Left cardiac atrium (tissue), 4 donors: ENCODE measurements at places on chromosomes 2 and 18. TPM values are rescaled to one million over a fixed set of nuclear protein-coding genes. Genes with fewer than 3 reads are reported as not detected.

- peak; percentile 89 for DNase-seq
Measured at GRCh38 chr18:77114415-77115191, 18.0 kb downstream of the MBP start.

- no peak for DNase-seq
Measured at GRCh38 chr2:75428060-75428459, 132.7 kb downstream of the EVA1A start.

GRCh38 chr2:151632993-151633565, 101.2 kb downstream of the NEB start:
- no peak for DNase-seq

- peak; percentile 71 for DNase-seq
Measured at GRCh38 chr2:98833172-98833916, 102.4 kb upstream of the MGAT4A start.

DNA sequence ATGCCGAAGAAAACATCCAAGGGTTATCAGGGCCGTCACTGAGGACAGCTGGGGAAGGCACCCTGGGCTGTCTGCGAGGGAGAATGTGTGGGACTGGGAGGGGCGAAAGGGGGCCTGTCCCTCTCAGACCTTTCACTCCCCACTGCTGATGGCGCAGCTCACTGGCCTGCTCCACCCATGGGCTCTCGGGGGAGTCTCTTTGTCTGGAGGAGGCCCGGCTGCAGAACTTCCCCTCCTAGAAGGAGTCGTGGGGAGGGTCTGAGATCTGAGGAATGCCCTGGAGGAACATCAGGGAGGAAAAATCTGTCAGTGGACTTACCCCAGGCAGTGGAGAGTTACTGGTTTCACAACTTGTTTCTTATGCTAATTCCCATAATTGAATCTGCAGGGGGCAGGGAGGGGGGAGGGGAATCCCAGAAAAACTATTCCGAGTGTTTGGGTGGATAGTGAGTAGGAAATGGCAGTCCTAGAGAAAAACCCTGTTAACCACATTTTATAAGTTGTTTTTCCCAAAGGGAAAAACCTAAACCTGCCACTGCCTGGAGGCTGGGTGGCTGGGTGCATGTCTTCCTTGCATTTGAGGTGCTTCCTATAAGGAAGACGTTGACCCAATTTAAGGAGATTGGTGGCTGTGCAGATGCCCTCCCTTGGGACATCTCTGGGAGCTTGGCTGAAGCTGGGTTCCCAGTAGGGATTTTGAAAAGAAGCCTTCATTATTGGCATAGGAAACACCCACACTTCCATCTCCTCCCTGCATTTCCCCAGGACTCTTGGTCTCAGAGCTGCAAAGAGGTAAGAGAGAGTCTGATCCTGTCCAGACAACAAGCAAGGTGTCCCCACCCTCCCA, 11.7 kb upstream of the SEMA4C start:
- no peak for DNase-seq

GRCh38 chr2:152399003-152399402, 64.0 kb downstream of the FMNL2 start:
- no peak for DNase-seq

GRCh38 chr2:2932692-2933305, 444.8 kb downstream of the EIPR1 start:
- no peak for DNase-seq

Gene UGT1A4
- total RNA-seq, result not detected

Gene DOK6
- total RNA-seq, result 9.0 TPM

Gene SEPTIN2
- 328 TPM for total RNA-seq

Gene CROCC2
- not detected for total RNA-seq
